ENCODE measurements at places on chromosomes 7 and 10.

DNA sequence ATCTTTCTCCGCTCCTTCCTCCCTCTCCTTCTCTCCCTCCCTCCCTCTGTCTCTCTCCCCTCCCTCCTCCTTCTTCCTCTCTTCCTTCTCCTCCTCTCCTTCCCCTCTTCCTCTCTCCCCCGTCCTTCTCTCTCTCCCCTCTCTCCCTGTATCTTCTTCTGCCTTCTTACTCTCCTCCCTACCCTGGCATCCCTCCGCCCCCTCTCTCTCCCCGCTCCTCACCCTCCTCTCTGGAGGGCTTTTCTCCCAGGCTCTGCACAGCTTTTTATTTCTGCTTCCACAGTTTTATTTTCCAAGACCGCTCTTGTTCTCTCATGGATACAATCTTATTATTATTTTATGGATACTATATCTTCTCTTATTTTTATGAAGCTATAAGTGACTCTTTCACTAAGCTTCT, 32.6 kb downstream of the AP5Z1 start:
- DNase-seq = no peak

- DNase-seq = no peak
Measured at GRCh38 chr7:70480927-70481569, 650.9 kb upstream of the GALNT17 start.

DNA sequence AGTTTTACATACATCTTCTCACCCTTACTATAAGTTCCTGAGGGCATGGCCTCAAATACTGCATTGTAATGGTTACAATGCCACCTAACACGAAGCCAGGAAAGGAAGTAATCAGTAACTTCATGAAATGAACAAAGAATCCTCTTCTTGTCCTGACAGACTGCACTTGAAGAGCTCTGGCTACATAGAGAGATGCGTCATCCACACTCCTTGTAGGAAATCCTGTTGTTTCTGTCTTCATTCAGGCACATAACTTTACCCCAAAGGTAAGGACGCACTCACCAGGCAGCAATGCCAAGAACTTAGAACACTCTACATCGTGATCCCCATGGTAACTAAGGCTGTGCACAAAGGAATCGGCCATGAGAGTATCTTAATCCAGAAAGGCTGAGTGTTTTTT, 80.3 kb upstream of the ARID5B start:
- no peak for DNase-seq

DNA sequence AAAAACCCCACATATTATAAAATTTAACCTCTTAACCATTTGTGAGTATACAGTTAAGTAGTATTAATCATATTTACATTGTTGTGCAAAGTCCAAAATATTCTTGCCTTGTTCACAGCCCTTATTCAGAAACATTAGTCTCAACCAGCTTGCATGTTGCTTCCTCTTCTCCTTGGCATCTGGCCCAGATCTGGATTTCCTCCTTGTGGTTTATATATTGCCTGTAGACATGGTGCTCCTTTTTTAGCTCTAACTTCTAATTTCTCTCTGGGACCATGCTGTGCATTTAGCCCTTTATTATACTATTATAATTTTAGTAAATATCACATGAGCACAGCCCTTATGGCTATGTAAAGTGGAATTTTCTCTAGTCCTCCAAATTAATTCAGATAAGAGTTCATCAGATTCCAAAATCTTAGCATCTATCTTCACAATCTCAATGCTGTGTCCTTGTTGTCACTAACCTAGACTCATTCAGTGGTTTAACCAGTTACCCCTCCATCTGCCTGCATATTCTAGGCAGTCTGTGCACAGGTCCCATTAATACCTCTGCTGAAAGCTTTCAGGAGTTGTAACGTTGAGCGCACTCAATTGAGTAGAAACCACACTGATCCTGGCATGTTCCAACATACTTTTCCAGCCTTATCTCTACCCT, 7.9 kb downstream of the CPED1 start:
- peak; percentile 71 for DNase-seq

- no peak for DNase-seq
Measured at GRCh38 chr10:23291551-23292334, 52.9 kb downstream of the C10orf67 start.

DNA sequence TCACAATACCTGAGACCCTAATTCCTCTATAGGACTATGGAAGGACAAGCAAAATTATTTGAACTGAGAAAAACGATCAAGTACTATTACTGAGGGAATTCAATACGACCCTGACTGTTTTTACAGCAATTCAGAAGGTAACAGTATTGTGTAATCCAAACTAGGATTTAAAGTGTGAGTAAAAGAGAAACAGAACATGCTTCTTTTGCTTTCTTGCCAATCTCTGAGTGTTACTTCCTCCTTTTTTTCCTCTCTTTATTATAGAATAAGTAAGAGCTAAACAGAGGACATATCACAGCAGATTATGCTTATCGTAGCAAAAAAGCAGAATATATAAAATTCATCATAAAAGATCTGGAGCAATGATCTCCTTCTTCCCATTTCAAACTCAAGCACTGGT, 292.1 kb downstream of the THSD7A start:
- DNase-seq = no peak
